ENCODE measurements at places on chromosomes 7 and 10.

- no peak for DNase-seq
Observed at GRCh38 chr10:51204066-51204465, 129.8 kb downstream of the PRKG1 start.

- no peak for DNase-seq
Observed at GRCh38 chr7:81404669-81405068, 365.2 kb downstream of the HGF start.

GRCh38 chr7:42765931-42766330 is 145.9 kb downstream of the C7orf25 start:
- DNase-seq = no peak

DNA sequence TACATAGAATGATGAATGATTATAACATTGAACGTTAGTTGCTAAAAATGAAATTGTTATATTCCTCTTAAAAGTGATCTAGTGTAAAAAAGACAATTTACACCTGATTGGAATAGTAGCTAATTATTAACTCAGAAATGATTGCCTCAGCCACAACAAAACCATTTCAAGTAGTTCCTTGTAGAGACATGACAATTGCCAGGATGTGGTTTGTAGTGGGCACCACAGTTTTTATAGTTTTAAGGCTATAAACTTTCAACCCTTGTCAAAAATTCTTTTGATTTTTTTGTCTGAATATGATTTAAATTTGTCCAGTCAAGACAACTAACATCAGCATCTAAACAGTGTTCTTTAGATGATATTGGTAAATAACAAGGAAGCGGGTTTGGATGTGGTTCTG is 145.2 kb downstream of the SUGCT start:
- no peak for DNase-seq

GRCh38 chr7:85928500-85928899 is 715.2 kb upstream of the GRM3 start:
- DNase-seq = no peak

DNA sequence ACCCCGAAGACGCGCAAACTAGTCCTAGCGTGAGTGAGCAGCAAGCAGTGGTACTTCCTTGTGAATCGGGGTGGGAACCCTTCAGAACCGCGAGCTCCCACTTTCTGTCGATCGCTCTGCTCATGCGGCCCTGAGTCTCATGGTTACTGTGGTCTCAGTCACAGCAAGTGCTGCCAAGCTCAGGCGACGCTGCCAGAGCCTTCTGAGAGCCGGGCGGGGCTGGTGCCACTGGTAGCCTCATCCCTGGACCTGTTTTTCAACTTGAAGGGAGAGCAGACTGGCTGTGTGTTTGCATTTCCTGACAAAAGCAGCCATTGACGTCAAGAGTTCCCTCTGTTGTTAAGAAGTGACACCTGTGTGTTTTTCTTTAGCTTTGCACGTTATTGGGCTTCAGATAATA is 32.9 kb upstream of the BHLHA15 start:
- DNase-seq = peak; percentile 93

DNA sequence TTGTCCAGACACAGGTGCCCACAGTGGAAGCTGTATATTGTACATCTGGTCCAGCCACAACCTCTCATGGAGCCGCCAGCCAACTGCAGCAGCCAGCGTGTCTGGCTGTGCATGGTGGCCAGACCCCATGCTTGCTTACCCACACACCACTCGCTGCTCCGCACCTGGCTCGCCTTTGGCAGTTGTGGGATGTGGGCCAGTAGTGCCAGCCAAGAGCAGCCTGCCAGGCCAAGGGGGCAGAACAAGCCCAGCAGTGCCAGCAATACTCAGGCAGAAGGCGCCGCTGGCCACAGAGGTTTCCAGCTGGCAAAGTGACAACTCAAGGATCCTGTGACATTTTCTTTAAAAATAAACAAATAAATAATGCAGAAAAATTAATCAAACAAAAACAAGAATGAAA is 11.7 kb upstream of the TMEM243 start:
- peak; percentile 43 for DNase-seq

DNA sequence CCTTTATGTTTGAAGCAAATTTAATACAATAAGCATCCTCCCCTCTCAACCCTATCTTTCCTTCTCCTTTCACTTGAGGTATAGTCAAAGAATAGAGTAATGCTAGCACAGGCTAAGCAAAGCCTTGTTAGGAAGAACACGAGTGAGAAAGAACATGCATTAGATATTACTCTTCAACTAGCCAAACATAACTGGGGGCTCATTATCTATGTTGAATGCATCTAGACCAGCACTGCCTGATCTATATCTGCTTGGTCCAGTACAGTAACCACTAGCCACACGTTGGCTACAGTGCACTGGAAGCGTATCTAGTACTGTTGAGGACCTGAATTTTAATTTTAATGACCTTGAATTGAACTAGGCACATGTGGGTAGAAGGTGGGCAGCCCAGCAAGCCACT is 21.0 kb downstream of the SFMBT2 start:
- no peak for DNase-seq

- no peak for DNase-seq
Observed at GRCh38 chr7:42833411-42833810, 78.5 kb downstream of the C7orf25 start.

DNA sequence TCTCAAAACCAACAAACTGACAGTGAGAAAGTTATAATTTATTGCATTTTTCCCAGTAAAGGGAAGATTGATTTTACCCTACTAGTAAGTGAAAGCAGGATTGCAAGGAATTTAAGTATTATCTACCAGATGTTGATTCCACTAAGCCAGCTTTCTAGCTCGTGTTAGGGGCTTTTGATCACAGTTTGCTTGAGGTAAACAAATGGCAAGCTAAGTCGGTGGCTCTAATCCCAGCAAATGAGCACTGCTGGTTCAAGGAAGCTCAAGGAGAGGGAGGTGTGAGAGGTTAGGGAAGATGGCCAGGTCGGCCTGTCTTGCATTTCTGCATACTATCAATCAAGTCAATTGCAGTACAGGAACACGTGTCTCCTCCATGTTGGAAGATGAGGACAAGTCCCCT is 448.7 kb upstream of the POM121L12 start:
- no peak for DNase-seq

All from upper lobe of left lung (tissue), 6 donors.